Retina (tissue), 1 donor: ENCODE measurements at places on chromosomes 2 and 18.
A peak's percentile ranks its signal among the peaks of the same experiment; 100 is the strongest.

DNA sequence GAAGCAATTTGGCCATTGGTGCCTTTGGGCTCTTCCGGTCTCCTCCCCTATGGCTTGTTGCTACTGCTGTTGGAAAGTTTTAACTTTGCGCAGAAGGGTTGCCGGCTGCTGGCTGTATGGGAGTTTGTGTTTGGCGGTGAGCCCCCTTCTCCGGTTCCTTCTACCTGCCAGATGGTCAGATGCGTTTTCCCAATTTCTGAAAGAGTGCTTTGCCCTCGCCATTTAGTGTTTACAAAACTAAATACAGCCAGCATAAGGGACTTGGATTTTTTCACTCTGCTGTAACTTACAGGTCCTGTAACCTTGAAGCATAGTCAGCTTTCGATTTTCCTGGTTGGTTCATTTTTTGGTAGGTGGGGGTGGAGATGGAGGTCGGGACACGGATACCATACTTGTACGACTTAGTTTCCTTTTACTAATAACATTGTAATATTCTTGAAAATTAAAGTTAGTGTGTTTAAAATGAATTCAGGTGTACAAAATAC lies 604 bp downstream of the COQ10B start:
- DNase-seq: no peak

- DNase-seq: no peak
These were observed 10.2 kb downstream of the NMUR1 start for GRCh38 chr2:231519975-231520555.

DNA sequence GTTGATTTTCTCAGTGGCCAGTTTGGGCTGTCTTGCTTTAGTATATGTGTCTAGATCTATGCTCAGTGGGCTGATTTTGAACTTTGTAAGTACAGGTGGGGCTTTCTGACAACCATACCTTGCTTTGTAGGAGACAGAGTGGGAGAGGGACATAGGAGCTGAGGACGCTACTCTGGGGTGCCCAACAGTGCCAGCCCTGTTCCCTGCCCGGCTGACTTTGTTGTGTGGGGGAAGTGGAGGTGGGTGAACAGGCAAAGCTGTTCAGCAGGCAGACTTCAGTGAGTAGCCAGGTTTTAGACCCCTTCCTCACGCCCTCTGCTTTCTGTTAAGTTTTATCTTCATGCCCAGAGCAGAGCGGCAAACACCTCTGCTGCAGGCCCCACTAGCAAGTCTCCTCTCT lies 44.2 kb upstream of the DOCK10 start:
- DNase-seq: no peak

GRCh38 chr2:156892467-156893281 lies 364.8 kb upstream of the GALNT5 start:
- peak; percentile 72 for DNase-seq
